GM12878 (cell line): ENCODE measurements at places on chromosomes 4 and X. TPM values are rescaled to one million over a fixed set of nuclear protein-coding genes. Genes with fewer than 3 reads are reported as not detected.

GRCh38 chr4:8220661-8221450 lies 21.8 kb downstream of the SH3TC1 start:
- DNase-seq: no peak

- no peak for DNase-seq
Measured at GRCh38 chr4:155921597-155921996, 18.1 kb downstream of the TDO2 start.

FGF2 gene
- polyA plus RNA-seq: 0.21 and 0.32 TPM in 2 replicates

- no peak for DNase-seq
Measured at GRCh38 chrX:27860337-27860736, 52.5 kb downstream of the MAGEB10 start.

DNA sequence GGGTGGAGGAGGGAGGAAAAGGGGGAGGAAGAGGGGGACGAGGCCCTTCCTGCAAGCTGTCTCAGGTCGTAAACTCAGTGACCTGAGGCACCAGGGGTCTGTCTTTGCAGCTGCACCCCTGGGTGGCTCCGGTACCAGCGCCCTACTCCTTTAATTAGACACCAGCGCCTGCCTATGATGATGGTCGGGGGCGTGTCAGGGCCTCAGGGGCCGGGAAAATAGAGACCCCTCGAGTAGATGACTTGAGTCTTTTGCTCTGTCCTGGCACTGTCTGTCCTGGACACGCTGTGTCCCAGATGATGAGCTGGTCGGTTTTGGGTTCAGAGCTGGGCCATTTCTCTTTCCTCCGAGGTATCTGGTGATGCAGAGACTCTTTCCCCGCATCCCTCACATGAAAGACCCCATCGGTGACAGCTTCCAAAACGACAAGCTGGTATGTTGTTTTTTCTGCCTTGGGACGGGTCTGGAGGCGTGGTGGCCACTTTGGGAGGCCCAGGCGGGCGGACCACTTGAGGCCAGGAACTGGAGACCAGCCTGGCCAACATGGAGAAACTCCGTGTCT lies 11.2 kb downstream of the SLC25A6 start:
- DNase-seq: no peak

SH3D19 gene
- 0.28 and 0.94 TPM in 2 replicates for polyA plus RNA-seq

- no peak for DNase-seq
Measured at GRCh38 chrX:81202943-81203342, 1.0 kb downstream of the SH3BGRL start.

TADA2B gene
- 1.1 and 1.5 TPM in 2 replicates for polyA plus RNA-seq

GRCh38 chr4:2935762-2936743 lies 27.2 kb downstream of the NOP14 start:
- peak; percentile 57 for DNase-seq

DNA sequence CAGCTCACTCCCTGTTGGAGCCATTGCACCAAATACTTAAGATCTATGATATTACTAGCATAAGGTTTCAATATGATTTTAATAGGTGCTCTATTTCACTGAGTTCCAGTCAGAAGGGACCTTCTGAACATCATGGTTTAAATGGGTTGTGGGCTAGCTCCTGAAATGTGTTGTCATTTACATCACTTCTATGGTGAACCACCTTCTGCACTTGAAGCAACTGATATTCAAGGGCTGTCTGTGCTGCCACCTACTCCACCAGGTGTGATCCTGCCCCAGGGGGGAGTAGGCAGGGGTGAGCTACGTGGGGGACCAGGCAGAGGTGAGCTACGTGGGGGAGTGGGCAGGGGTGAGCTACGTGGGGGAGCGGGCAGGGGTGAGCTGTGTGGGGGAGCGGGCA lies 35.2 kb downstream of the RNF175 start:
- no peak for DNase-seq

- DNase-seq: no peak
Measured at GRCh38 chr4:100420571-100420970, 97.3 kb downstream of the EMCN start.

DNA sequence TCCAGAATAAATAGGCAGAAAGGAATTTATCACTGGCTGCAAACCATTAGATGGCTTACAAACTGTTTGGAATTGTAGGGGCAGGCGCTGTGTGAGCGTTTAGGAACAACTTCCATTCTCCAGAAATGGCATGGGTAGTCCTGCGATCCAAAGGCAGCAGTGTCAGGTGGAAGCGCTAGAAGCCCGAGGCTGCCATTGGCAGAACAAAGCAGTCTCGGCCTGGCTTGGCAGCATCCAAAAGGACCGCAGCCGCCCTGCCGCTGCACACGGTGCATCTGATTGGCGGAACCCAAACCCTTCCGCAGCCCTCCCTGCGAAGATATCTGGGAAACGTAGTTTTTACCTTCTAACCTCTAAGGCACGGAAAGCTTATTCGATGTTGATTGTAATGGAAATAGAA lies 23.6 kb upstream of the YTHDC1 start:
- DNase-seq: no peak

DNA sequence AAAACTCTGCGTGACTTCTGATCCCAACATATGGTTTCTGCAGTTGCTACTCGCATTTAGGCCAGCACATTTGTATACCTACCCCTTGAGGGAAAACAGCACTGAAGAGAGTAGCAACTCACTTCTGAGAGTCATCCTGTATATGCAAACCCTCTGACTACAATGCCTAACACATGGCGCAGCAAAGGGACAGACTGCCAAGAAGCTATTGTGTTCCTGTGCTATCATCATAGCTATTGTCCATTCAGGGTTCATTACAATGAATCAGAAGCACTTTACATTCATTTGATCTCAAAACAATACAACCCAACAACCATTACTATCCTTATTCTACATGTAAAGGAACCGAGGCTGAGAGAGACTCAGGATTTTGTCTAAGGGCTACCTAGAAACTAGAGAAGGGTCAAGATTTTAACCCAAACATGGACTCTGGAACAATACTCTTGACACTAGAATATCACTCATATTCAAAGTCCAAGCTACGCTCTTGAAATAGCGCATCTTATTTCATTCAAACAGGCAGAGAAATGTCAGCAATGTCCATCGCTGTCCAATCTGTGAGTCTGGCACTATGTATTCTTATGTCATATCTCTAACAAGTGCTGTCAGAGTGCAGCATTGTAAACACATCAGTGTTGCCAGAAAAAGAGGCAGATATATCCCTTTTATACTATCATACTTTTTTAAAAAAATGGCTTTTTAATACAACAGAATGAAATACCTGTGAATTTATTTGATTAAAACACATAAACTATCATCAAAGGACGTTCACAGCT lies 173.6 kb downstream of the CORIN start:
- DNase-seq: no peak

OTUD5 gene
- polyA plus RNA-seq: 11.6 and 21.6 TPM in 2 replicates

GRCh38 chr4:2172161-2172560 lies 69.8 kb downstream of the HAUS3 start:
- no peak for DNase-seq
